ENCODE measurements at places on chromosomes 2 and 18.

- no peak for DNase-seq
Observed at GRCh38 chr18:64210401-64210949, 61.6 kb upstream of the LINC00305 start.

GRCh38 chr2:726169-726568 is 49.0 kb upstream of the TMEM18 start:
- DNase-seq, result no peak

DNA sequence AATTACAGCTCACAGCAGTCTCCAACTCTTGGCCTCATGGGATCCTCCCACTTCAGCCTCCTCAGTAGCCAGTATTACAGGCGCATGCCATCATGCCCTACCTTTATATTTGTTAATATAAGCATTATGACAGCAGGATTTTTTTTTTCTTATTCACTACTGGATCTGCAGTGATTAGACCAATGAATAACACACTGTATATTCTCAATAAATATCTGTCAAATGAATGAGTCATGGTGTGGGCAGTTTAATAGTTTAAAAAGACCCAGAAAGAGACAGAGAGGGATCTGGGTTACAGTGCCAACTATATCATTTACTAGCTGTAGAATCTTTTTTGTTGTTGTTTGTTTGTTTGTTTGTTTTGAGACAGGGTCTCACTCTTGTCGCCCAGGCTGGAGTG is 62.4 kb upstream of the LTBP1 start:
- no peak for DNase-seq

DNA sequence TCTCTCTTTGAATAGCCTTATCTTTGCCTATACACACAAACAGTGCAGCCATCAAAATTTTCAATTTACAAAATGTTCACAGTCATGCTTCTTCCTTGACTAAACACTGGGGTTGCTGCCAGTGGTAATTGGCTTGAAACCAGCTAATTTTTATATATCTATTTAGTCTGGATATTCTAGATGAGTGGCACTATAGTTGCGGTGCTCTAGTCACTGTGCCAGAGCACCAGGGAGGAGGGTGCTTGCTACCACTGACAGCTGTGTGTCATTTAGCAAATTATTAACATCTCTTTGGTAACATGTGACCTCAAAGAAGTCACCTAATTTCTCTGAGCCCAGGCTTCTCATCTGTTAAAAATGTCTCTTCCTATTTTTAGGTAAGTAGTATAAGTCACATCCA is 130.4 kb downstream of the MEIS1 start:
- DNase-seq, result no peak

DNA sequence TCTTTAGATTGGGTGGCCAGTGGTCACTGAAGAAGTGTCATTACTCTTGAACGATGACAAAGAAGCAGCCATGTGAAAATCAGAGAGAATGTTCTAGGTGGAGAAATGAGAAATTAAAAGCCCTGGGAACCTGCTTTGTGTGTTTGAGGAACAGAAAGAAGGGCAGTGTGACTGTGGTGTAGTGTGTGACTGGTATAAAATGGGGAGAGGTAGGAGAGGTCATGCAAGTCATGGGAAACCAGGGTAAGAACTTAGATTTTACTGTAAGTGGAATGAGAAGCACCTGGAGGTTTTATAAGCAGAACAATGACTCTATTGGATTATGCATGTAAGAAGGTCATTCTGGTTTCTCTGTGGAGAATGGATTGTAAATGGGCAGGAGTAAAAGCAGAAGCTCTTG is 12.2 kb downstream of the ICOS start:
- no peak for DNase-seq

- no peak for DNase-seq
Observed at GRCh38 chr2:84646514-84646913, 130.2 kb downstream of the DNAH6 start.

DNA sequence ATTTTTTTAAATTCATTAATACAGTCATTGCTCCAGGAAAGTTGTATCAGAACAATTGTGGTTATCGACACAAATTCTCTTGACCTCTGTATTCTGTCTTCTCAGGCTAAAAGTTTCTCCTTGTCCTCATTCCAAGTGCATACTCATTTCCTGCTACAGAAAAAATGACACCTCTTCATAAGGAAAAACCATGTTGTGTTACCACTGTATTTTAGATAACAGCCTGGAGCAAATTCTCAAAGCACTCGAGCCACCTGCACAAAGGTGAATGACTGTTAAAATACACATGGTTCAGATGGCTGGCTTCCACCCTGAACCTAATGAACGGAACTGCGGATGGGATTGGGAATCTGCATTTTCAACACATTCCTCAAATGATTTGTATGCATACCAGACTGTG is 586.5 kb downstream of the EPHA4 start:
- DNase-seq, result no peak

DNA sequence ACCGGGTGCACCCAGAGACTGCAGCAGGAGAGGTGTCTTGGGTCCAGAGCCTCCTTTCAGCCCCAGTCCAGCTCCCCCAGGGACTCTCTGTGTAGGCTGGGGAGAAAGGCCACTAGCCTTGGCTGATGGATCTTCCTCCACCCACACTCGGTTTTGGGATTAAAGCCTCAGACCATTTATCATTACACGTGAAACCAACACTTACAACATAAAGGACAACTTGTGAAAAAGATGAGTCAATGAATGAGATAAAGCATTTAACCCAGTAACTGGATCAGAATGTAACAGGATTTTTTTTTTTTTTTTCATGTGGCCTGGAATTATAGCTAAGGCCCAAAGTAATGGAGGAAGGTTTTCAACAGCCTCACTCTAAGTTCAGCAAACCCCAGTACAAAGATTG is 32.1 kb downstream of the NAT8 start:
- no peak for DNase-seq

DNA sequence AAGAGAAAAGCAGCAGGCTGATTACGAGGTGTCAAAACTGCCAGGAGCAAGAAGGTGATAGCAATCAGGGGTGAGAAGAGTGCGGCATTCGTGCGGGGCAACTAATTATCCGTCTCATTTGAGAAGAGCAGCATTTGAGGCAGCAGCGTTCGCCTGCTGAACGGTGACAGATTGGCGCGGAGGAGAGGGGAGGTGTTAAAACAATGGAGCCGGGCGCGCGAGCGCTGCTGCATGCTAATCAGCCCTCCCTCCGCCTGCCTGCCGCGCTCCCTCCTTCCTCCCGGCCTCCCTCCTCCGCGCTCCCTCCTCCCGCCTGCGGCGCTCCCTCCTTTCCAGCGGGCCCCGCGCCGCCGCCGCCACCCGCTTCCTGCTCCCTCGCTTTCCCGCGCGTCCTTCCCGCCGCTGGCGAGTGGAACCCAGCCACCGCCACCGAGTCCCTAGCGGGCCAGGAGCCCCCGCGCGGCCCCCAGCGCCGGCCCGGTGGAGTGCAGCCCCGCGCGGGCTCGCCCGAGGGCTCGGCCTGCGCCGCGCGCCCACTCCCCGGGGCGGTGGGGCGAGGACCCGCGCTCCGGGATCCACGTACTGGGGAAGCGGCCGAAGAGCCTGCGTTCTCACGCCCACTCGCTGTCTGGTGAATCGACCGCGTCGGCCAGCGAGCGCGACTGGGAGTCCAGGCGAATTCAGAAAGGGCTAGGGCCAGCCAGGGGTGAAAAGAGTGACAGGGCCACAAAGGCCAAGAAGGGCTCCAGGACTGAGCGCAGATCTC is 69.5 kb upstream of the PSMD14 start:
- DNase-seq, result no peak

GRCh38 chr2:85601771-85602475 is 575 bp downstream of the TMEM150A start:
- no peak for DNase-seq

- DNase-seq, result no peak
Observed at GRCh38 chr2:227818675-227819397, 5.2 kb downstream of the CCL20 start.

- DNase-seq, result no peak
Observed at GRCh38 chr2:109423556-109424359, 190.0 kb downstream of the SEPTIN10 start.

DNA sequence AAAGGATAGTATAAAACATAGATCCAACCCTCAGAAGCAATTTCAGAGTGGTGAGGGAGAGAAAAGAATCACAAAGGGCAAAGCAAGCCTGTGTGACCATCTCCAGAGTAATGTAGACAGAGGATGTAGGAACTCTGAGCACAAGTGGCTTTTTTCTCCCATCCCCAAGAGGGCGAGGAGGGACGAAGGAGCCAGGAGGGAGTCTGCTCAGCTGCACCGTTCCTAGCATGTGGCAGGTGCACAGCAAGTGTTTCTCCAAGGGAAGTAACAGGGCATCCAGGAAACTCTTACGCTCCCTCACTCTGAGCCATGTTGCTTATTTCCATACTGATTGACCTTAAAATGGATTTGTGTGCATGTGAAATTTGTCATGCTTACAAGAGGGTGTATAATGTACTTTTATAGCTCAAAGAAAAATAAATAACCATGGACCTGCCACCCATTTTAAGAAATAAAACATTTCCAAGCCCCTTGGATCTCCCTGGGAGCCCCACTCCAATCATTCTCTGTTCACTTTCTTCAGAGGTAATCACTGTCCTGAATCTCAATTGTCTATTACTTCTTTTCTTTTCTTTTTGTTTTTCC is 37.8 kb upstream of the SEC11C start:
- no peak for DNase-seq

- no peak for DNase-seq
Observed at GRCh38 chr2:178962805-178963433, 87.0 kb downstream of the CCDC141 start.

DNA sequence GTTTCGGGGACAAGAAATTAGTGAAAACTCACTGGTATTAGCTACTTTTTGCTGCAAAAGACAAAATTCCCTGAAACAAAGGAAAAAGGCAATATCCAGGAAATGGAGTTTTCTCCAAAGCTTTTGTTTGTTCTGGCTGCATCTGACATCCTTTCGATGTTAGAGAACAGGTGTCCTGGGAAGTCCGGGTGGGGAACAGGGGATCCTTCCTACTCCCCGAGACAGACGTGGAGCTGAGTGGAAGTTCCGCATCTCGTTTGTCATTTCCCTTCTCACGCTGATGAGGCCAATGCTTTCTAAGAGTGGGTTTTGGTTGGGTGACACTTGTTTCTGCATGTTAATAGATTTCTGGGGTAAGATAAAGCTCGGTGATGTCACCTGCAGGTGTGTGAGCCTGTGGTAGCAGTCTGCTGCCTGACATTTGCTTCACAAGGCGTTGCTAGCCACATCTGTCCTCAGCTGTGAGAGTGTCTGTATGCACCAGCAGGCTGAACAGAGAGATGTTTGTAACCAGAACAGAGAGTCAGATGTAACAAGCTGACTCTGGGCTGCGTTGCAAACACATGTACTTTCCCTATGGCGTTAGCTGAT is 125.9 kb downstream of the ACOXL start:
- peak; percentile 42 for DNase-seq

DNA sequence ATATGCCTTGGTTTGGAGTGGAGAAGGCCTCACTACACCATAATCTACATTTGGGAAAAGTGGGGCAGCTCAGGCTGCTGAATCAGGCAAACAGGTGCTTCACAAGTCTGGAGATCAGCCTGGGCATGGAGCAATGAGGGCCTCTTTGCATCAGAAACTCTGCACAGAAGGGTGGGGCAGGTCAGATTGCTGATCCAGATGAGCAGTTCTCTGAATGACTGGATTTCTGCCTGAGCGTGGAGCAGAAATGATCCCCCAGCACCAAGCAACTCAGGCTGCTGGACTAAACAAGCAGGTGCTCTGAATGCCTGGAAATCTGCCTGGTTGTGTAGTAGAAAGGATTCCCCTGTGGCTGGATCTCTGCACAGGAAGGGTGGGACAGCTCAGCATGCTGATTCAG is 605.3 kb upstream of the ZNF804A start:
- DNase-seq, result no peak

DNA sequence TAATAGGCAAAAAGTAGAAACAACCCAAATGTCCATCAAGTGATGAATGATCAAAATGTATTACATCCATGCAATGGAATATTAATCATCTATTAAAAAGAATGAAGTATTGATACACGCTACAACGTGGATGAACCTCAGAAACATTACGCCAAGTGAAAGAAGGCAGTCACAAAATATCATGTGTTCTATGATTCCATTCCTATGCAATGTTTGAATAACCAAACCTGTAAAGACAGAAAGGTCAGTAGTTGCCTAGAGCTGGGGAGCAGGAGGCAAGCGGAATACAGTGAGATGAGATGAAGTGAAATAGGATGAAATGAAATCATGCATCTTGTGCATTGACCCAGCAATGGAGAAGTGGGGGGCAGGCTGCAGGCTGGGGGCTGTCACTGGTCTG is 17.9 kb upstream of the COL6A3 start:
- no peak for DNase-seq

DNA sequence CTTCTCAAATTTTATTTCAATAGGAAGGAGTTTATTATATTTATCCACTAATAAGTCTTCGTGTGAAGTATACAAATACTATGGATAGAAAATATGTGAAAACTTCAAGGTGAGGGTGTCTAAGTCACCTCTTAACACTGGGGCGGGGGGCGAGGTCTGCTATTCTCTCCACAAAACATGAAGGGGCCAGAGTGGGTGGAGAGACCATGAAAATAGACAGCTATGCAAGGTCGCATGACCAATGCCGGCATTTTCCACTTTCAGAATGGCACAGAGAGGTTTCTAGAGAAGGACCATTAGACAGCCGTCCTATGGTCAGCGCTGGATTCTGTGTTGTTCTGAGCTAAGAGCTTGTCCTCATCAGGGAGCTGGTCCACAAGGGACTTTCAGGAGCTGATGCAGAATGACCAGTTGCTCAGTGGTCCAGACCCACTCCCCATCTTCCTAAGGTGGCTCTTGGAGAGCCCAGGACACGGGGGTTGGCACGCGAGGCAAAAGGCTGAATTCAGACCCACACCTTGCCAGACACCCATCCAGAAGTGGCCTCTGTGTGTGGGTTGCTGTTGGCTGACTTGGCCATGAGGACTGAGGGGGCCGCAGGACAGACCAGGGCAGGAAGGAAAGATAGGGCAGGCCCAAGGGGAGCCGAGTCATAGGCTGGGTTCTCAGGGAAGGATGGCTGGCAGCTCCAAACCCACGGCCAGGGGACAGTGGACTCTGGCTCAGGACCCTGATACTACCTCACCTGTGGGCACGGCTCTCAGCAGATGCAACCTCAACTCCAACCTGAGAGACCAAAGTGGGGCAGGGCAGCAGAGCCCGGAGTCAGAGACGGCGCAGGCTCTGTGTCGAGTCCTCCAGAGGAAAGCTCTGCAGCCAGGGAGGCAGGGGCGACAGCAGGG is 69.8 kb downstream of the NDUFA10 start:
- DNase-seq, result no peak

DNA sequence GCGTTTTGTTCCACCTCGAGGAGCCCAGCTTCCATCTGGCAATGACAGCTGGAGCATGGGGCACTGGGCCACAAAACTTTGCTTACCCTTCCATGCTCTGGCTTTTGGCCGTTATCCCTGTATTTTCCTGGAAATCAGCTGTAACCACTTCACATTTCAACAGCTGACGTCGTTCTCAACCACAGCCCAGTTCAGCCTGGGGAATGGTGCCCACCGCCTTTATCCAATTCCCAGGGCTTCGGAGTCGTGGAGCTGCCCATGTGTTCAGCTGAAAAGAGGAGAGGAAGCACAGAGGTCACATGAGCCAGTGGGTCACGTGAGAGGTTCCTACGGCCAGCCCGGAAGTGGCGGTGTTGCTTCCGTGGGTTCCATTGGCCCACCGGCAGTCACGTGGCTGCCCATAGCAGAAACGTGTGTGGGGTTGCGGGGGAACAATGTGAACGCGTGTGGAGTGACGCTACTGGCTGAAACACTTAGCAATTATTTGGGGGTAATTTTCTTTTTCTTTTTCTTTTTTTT is 16.7 kb upstream of the EDAR start:
- DNase-seq, result no peak
